Right kidney (tissue), 9 donors: ENCODE measurements at places on chromosomes 12 and 14.
A peak's percentile ranks its signal among the peaks of the same experiment; 100 is the strongest.

DNA sequence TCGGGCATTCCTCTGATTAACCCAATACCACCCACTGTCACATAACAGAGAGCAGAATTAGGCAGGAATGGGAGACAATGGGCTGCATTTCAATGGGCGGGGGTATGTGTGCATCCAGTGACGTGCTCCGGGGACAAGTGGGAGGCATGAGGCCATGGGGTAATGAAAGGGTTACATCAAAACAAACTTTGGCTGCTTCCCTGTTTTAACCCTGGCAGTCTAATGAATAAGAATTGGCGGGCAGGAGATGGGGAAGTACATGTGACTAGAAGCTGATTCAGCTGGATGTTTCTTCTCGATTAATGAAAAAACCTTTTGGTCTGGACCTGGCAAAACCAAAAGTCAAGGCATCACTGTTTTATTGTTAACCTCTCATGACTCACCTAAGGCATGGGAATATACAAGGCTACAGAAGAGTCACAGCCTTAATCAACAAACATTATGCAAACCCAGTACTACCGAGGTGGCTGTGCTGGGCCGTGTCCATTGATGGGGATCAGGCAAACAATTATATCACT is 44.2 kb downstream of the SOCS2 start:
- no peak for DNase-seq

DNA sequence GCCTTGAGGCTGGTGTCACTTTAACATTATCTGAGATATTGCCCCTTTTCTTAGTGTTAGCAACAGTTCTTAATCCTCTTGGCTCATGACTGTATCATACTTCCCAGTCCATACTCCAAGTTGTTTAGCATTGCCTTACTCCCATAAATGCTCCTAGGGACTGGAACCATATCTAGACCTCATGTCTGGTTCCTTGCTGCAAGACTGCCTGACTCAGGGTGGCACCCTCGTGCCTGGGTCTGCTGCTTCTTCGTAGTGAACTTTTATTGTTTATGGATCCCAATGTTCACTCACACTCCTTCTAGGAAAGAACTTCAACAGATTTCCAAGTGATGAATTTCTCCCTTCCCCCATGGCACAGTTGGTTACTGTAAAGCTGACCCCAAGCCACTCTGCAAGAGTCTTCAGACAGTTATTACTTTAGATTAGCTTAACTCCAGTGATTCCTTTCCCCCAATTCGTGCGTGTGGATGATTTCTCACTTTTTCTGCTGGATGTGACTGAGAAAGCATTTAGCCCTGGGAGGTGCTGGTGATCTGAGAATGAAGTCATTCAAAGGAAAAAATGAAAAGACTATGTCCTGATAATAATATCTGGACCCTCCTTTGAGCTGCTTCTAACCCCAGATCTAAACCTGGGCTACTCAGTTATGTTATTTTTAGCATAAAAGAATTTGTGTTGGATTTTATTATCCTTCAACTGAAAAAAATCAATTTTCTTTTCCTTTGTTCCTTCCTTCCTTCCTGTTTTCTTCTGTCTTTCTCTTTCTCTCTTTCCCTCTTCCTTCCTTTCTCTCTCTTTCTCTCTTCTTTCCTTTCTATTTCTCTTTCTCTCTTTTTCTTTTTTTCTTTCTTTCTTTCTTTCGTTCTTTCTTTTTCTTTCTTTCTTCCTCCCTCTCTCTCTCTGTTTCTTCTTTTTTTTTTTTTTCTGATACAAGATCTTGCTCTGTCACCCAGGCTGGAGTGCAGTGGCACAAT is 47.5 kb upstream of the PPP1R12A start:
- no peak for DNase-seq

DNA sequence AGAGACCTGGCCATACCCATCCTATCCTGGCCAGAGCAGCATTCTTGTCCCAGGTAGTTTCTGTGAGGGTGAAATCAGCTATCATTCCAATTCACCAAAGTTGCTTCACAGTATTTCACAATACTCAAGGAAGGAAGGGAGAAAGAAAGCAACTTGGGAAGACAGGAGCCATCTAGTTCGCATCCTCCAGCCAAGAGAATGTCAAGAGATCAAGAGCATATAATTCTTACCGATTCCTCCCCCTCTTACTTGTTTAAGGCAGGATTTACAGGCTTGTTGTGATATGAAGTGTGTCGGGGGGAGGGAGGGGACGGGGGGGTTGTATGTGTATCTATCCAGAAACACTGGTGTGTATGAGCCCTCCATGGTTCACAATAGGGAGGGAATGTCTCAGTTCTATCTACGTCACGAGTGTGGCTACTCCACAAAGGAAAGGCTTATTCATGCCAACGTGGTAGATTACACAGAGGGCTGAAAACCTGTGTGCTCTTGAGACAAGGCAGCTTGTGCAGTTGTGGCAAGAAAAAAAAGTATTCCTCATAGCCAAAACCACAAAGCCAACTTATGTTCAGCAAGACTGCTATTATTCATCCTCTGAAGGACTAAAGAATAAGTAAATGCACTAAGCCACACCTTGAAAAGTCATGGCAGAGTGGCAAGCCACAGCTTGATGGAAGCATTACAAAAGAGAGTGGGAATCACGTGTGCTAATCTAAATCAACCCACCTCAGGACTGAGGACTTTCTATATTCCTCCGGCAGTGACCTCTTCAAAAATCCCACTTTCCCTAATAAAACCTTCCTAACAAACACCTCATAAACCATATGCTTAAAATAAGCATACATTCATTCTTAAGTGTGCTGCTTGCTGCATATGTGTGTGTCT is 35.0 kb downstream of the CORO1C start:
- DNase-seq: no peak

- DNase-seq: no peak
Observed at GRCh38 chr12:126681676-126682075, 1585.3 kb upstream of the TMEM132C start.

- peak; percentile 13 for DNase-seq
Observed at GRCh38 chr14:91754819-91755218, 22.9 kb upstream of the CATSPERB start.

DNA sequence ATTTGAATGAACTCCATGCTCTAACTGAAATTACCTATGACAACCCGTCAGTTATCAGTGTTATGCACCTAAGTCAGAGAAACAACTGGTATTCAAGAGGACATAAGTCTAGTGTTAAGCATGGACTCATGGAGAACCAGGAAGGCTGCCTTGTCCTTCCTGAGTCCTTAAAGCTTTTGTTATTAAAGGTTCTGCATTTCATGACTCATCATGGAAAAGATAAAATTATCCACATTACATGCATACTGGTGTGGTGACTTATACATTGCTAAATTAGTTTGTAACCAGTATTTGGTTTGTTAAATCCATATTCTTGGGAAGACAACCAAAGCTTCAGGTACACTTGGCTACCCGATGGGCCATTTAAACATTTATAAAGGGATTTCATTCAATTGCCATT is 6.5 kb upstream of the OR4E1 start:
- DNase-seq: no peak

GRCh38 chr14:65251213-65251612 is 148.9 kb upstream of the MAX start:
- DNase-seq: no peak

- no peak for DNase-seq
Observed at GRCh38 chr14:89702876-89703200, 251.7 kb downstream of the EFCAB11 start.

GRCh38 chr12:89393551-89394121 is 41.3 kb upstream of the DUSP6 start:
- DNase-seq: no peak

DNA sequence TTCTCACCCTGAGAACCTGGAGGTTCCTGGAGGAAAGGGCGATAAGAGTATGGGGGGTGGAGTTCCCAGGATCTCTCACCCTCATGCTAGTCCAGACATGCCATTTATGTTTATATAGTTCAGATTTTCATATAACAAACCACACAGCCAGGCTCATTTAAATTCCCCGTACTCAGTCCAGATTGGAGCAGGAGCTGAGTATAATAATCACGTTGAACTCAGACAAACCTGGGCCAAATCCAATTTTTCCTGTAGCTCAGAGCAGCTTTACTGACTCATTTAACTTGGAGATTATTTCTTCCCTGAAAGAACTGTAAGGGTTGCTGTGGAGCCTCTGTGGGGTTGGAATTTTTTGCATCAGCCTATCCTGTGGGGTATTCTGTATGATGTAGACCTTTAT is 660.8 kb downstream of the TMEM121 start:
- DNase-seq: no peak

- peak; percentile 36 for DNase-seq
Observed at GRCh38 chr12:49279706-49280159, 14.9 kb downstream of the TUBA1C start.

- no peak for DNase-seq
Observed at GRCh38 chr12:68508576-68508975, 102.1 kb upstream of the RAP1B start.

DNA sequence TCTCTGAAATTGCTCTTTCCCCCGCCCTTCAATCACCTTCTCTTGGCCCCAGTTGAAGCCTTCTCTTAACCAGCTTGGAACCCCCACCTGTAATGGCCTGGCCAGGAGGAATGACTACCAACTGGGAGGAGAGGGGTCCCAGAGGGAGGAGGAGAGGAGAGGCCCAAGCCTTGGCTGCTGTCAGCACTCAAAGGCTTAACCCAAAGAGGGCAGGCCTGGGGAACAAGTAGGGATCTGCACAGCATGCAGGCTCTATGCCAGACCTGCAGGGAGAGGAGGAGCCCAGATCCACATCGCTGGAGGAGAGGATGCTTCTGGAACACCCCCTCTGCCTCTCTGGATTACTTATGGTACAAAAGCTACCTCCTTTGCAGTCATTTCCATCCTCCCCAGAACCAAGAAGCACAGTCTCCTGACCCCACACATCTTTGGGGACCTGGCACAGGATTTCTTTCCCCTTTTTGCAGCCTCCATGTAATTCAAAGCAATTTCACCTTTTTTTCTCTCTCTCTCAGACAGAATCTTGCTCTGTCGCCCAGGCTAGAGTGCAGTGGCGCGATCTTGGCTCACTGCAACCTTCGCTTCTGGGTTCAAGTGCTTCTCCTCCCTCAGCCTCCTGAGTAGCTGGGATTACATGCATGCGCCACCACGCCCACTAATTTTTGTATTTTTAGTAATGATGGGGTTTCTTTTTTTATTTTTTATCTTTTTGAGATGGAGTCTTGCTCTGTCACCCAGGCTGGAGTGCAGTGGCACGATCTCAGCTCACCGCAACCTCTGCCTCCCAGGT is 6.2 kb downstream of the RARG start:
- no peak for DNase-seq

GRCh38 chr14:56515739-56516138 is 63.9 kb upstream of the TMEM260 start:
- DNase-seq: no peak

DNA sequence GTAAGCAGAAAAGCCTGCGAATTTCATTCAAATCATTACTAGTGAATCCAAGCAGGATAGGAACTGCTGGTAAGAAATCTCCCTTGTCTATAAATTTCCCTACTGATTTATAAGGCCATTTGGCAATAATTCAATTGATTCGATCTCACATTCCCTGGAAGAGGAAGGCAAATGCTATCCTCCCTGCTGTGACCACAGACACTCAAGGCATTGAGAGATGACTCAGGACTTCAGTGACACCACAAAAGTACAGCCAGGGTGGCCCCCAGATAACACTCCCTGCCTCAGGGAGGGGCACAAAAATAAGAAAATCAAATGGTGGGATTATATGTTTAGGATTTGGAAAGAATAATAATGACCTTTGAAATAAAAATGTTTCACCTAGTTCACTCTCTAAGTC is 162.7 kb downstream of the GRIP1 start:
- no peak for DNase-seq

GRCh38 chr12:71876137-71876799 is 36.7 kb downstream of the TBC1D15 start:
- no peak for DNase-seq

DNA sequence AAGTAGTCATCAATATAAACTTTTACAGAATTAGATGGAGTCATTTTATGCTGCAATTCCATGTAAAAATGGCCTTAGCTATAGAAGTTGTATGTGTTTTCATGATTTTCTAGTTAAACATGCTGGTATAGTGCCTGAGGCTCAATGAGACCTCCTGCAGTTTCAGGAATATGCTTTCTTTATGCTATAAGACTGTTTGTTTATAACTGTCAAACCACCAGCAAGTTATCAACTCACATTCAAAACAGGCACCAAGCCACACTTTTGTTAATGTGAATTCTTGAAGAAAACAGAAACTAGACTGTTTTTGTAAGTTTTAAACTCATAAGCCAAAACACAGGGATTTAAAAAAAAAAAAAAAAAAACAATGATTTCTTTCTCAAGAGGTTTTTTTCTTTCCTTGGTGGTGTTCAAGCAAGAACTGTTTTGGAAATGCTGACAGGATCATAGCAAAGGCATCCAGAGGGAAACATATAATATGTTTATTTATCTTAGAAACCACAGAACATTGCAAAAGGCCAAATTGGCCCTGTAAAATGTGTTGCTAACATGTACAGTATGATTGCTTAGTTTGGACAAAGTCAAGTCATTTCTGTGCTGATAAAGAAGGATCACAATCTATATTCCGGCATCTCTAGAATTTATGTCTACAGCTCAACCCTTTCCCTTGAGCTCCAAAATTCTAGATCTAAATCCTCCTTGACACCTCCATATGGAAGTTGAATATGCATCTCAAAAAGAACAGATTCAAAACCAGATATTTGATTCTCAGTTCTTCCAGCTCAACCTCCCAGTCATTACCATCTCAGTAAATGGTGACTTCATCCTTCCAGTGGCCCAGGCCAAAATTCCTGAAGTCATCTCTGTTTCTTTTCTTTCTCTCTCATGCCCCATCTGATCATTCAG is 29.0 kb upstream of the LUM start:
- no peak for DNase-seq

DNA sequence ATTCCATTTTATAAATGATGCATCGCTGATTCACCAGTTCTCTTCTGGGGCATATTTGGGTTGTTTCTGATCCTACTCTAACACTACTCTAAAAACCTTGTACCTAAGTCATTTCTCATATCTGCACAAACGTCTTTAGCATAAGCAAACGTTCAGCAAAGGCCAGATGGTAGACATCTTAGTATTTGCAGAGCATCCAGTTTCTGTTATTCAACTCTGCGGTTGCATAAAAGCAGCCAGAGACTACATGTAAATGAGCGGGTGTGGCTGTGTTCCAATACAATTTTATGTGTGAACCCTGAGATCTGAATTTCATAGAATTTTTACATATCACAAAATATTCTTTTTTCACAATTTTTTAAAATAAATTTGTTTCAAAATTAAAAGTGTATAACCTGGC is 22.8 kb upstream of the MMP17 start:
- DNase-seq: no peak

- no peak for DNase-seq
Observed at GRCh38 chr12:82176026-82176425, 182.2 kb downstream of the CCDC59 start.

DNA sequence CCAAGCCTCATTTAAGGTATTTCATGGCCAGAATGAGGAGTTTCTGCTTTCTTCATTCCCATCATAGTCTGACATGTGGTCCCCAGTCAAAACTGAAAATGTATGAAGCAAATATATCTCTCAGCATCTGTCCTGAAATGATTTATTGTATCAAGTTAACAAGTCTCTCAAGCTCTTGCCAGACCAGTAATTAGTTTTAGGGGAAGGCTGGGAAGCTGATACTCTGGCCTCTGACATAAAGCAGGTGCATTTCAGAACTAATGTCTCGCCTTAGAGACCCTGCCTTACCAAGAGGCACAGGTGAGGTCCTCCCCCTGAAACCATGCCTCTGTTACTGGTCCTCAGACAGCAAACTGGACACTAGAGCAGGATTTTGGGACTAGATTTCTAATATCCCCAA is 266.5 kb downstream of the SLC15A4 start:
- DNase-seq: no peak

GRCh38 chr14:98466807-98467206 is 805.2 kb downstream of the BCL11B start:
- DNase-seq: no peak
